ENCODE measurements at places on chromosomes 2 and 18. TPM values are rescaled to one million over a fixed set of nuclear protein-coding genes. Genes with fewer than 3 reads are reported as not detected.

The PID1 gene
- 11.4 TPM for total RNA-seq

The DOK6 gene
- total RNA-seq: 0.45 TPM

The RUFY4 gene
- total RNA-seq: 0.08 TPM

The FAM98A gene
- total RNA-seq: 45.9 TPM

The SCYGR4 gene
- total RNA-seq: not detected

The EPB41L3 gene
- total RNA-seq: 0.68 TPM

The MAP3K19 gene
- total RNA-seq: not detected

The KCNG2 gene
- 0.12 TPM for total RNA-seq

The FIGN gene
- 0.53 TPM for total RNA-seq

The RRM2 gene
- 6.3 TPM for total RNA-seq

The POMC gene
- total RNA-seq: 0.59 TPM

The AQP4 gene
- not detected for total RNA-seq

The NT5DC4 gene
- not detected for total RNA-seq

The ADI1 gene
- total RNA-seq: 35.3 TPM

The C2orf81 gene
- 0.98 TPM for total RNA-seq

The ASXL3 gene
- 1.8 TPM for total RNA-seq

The G6PC2 gene
- not detected for total RNA-seq

The C18orf63 gene
- not detected for total RNA-seq

The VIT gene
- total RNA-seq: 0.15 TPM

The CYTIP gene
- 0.23 TPM for total RNA-seq

The DNAH7 gene
- 0.53 TPM for total RNA-seq

The SERPINB10 gene
- total RNA-seq: not detected

The IL1RN gene
- not detected for total RNA-seq

The TUBA3E gene
- total RNA-seq: not detected

The CDK15 gene
- 0.23 TPM for total RNA-seq

The TYW5 gene
- 3.7 TPM for total RNA-seq

The CDH20 gene
- not detected for total RNA-seq

The GALNT14 gene
- total RNA-seq: 0.12 TPM

The IL1B gene
- 0.82 TPM for total RNA-seq

Data from smooth muscle cell of the coronary artery (primary cell).